Activated CD4-positive, alpha-beta T cell treated with anti-CD3 and anti-CD28 coated beads, Interleukin-2, Interleukin-4, amounts not matched to agents 100 ng/mL and 50 ng/mL, durations not matched to agents 16 hours and 8 hours (primary cell): ENCODE measurements at places on chromosomes 5 and 9.
A peak's percentile ranks its signal among the peaks of the same experiment; 100 is the strongest.

DNA sequence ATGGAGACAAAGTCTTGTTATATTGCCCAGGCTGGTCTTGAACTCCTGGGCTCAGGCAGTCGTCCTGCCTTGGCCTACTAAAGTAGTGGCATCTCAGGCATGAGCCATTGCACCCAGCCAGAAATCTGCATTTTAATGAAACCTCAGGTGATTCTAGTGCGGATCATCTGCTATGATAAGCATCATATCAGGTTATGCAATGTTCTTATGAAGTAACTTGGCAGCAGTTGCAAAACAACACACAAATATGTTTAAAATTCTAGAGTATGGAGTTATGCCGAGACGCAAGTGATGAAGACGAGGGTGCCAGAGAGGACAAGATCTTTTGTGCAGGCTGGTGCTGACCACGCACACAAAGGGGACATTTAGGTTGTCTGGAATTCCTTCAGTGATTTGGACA lies 153.2 kb upstream of the MEF2C start:
- no peak for DNase-seq

DNA sequence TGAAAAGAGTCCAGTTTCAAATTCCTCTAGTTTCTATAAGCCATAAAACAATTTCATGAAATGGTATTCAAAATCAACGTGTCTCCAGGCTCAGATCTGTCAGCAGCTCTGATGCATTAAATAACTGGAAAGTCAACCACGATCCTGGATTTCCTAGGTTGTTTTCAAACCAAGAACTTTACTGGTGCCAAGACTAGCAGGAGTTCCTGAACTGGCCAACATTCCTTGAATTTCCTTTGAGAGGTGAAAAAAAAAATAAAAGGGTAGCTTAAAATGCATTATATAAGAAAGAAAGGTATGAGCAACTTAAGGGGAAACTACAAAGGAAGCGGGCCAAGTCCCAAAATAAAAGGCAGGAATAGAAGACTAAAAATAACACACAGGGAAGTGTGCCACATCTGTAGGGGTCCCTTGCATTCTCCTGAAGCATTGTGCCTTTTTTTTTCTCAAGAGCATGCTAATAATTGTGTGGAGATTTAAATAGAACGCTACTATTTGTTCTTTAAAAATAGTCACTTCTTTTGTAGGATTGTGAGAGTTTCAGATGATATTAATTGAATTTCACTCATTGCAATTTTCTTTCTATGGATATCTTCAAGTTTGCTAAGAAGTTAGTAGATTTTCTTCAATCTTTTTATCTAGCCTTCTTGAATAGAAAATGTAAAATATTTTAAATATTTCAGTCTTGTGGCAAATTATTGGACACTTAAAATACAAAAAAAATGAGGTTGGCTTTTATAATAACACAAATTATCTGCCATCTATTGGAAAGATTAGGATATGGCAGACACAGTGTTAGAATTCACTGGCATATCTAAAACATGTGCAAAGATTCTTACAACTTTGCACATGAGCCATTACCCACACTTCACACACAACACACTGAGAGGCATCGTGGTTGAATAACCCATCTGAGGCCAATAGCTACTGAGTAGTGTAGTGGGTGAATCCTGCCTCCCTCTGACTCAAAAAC lies 15.3 kb downstream of the ESM1 start:
- DNase-seq = no peak

DNA sequence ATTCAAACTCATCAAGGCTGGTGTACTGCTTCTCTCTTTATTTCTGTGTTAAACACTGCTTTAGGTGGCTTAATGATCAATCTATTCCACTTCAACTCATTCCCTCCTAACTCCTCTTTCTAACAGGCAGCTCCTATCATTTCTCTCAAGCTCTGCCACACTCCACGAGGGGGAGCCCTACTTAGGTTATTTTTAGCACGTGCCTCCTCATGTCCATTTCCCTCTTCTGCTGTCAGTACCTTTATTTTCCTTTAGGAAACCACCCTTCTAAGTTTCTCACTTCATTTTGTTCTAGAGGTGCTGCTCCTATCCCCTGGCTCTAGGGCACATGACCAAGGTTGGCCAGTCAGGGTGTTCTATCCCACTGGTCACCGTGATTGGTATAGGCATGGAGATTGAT lies 6.7 kb upstream of the BRINP1 start:
- no peak for DNase-seq

- no peak for DNase-seq
Observed at GRCh38 chr9:100865648-100866047, 162.9 kb upstream of the PLPPR1 start.

GRCh38 chr5:169022718-169023117 lies 278.2 kb downstream of the SLIT3 start:
- DNase-seq = no peak

- no peak for DNase-seq
Observed at GRCh38 chr9:133787754-133788025, 49.5 kb upstream of the SARDH start.

- DNase-seq = no peak
Observed at GRCh38 chr5:119319401-119319800, 36.4 kb upstream of the TNFAIP8 start.

DNA sequence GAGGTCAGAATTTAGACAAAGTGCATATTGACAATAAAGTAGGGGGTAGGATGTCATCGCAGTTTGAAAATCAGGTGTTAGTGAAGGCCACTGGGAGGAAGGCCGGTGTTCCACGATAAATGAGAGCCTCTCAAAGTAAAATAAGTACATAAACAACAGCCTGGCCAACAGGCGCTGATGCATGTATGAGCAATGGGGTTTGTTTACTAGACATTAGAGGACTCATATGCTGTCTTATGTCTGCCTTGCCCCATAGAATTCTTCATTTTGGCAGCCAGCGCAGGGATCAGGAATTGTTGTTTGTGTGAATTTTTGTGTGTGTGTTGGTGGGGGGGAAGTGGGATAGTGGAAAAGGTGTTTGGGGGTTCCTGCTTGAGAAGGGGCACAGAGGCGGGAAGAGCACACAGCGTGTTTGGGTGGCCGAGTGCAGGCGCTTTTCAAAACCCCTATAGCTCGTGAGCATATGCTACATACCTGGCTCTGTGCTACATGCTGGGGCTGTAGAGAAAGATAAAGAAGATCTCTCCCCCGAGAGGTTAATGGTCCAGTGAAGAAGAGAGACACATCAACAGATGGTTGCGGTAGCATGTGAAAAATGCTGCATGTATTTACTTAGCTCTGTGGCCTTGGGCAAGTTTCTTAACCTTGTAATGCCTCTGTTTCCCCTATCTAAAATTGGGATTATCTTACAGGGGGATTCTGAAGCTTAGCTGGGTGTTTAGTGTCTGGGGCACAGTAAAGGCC lies 11.5 kb downstream of the SNX30 start:
- no peak for DNase-seq

DNA sequence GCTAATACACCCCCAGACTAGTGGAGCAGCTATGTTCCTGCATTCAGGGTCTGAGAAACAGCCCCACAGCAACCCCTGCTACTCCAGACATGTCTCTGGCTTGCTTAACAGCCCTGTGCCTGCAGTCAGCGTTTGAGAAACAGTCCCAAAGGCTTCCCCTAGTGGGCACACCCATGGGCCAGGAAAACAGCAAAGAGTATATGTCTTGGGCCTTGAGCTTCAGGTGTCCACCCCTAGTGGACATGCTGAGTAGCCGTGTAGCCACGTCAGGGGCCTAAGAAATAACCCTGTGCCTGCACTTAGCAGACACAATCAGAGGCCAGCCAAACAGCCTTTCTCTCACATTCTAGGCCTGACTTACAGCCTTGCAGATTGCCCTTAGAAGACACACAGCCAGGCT lies 698.6 kb downstream of the PTPRD start:
- no peak for DNase-seq

DNA sequence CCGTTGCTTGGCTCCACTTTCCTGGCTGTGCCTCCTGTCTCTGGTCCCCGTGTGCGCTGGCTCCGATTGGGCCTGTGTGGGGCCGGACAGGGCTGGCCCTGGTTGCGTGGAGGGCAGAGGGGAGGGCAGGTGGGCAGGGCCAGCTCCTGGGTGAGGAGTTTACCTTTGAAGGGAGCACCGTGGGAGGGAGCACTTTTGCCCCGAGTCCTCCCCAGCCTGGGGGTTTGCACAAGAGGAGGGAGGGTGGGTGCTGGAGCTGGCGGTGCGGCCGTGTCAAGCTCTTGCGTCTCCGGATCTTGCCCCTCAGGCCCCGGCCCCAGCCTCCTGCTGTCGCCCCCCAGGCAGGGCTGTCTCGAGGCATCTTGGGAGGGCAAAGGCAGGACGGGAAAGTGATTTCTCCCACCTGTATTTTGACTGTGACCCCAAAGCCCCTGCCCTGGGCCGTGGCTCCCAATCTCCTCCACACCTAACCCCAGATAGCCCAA lies 48.3 kb upstream of the EXOC3 start:
- DNase-seq = no peak

DNA sequence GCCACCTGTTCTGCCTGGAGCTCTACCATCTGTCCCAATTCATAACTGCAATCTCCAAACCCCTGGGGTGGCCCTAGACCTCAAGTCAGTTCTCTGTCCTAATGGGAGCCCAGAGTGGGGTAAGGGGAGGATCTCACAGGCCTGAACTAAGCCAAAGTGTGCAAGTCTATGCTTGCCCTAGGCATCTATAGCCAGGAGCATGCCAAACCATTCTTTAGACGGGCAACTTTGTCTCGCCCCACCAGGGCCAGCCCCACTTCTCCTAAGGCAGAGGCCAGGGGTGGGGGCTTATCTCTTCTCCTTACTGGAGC lies 3.3 kb downstream of the ACSL6 start:
- no peak for DNase-seq

GRCh38 chr5:144089401-144090021 lies 80.9 kb downstream of the YIPF5 start:
- DNase-seq = no peak

GRCh38 chr5:88663793-88664216 lies 219.2 kb downstream of the MEF2C start:
- no peak for DNase-seq

DNA sequence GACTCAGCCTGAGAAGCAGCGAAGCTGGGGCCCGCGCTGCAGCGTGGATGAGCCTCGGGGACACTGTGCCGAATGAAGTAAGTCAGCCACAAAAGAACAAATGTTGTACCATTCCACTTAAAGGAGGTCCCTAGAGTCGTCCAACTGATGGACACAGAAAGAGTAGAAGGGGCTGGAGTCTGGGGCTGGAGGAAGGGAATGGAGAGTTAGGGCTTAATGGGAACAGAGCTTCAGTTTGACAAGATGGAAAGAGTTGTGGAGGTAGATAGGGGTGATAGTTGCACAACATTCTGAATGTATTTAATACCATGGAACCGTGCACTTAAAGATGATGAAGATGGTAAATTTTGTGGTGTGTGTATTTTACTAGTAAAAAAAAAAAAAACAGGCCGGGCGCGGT lies 119.9 kb downstream of the EHMT1 start:
- no peak for DNase-seq

- DNase-seq = no peak
Observed at GRCh38 chr5:34608859-34609648, 47.1 kb upstream of the RAI14 start.

DNA sequence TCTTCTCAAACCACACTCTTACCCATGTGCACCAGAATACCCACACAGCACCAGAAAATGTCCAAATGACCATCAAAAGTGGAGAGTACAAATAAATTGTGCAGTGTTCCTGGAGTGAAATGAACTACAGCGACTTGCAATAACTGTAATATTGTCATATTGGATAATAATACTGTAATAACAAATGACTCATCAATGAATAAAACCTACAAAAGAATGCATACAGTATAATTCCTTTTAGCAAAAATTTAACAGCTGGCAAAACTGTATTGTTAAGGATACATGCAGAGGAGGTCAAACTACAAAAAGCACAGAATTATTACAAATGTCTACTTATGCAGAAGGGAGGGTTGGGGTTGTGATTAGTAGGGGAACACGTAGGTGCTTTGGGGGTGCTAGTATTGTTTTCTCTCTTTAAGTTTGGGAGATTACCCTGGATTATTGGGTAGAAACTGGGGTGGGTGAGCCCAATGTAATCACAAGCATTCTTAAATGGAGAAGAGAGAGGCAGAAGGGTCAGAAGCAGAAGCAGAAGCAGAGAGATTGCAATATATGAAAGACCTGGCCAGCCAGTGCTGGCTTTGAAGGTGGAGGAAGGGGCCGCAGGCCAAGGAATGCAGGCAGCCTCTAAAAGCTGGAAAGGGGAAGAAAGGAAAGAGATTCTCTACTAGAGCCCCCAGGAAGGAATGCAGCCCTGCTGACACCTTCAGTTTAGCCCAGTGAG lies 21.8 kb downstream of the IRF1 start:
- no peak for DNase-seq

DNA sequence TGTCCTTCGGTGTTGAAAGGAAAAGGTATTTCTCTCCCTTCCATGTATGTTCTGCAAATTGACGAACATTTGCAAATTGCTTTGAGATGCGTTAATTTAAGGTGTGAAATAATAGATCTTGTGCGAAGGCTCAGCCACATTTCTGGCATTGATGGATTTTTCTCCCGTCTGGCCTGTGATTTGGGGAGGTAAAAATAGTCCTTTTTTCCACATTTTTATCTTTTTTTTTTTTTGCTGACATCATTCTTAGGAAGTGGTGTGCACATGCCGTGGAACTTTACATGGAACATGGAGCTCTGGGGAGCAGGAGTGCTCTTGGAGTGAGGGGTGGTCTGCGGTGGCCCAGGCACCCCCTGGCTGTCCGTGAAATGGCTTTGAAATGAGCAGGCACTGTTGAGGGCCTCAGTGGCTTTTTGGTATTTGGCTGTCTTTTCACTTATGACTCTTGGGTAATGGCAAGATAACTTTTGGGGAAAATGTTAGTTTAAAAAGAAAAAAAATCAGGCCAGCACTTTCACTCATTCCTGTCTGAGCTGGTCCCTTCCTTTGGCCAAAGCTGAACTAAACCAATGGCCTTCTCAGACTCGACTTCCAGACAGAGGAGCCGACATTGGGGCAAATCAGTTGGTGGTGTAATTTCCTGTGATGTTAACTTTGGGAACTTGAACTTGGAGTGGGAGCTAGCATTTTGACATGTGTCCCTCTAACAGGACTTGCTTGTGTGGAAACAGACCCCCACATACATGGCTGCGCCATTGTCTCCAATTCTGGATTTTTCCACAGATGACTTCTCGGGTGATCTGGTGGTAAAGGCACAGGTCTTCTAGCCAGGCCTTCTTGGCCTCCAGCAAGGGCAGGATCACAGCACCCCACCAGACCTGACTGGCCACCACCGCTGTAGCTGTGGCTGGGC lies 4.2 kb downstream of the NEK6 start:
- no peak for DNase-seq

- DNase-seq = peak; percentile 24
Observed at GRCh38 chr5:42767491-42768105, 11.0 kb downstream of the CCDC152 start.

DNA sequence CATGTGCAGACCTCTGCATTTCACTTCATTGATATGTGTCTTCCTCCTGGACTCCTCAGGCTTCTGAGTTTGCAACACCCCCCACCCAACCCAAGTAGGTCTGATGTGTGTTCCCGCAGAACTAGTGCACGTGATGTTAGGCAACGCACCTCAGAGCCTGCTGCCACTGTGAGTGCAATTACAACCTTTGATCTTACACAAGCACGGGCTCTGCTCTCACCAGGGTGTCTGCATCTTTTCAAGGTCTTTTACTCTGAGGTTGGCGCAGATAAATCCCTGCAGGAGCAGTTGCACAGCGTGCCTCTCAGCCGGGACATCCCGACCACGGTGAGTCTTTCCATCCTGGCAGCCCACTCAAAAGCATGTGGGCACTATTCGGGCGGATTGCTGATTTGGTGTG lies 80.1 kb downstream of the EGFLAM start:
- no peak for DNase-seq
